ENCODE measurements at places on chromosomes 16 and 17. TPM values are rescaled to one million over a fixed set of nuclear protein-coding genes. Genes with fewer than 3 reads are reported as not detected.

Gene ABCC11
- under 0.01 TPM for total RNA-seq

Gene FAM171A2
- 3.2 TPM for total RNA-seq

Gene OR1A1
- not detected for total RNA-seq

Gene AURKB
- total RNA-seq: 45.9 TPM

- no peak overlapping the region for H3K27ac ChIP-seq
- no peaks in the 10 kb centered on the region for H3K27me3 ChIP-seq
- H3K36me3 ChIP-seq: no peaks in the 10 kb centered on the region
- no peak overlapping the region for H3K4me3 ChIP-seq
- H3K4me1 ChIP-seq: no peaks in the 10 kb centered on the region
- DNase-seq: no peak
Observed at GRCh38 chr16:20181416-20181815, 107.7 kb upstream of the GPR139 start.

- H3K27ac ChIP-seq: no peak overlapping the region
- no peak for DNase-seq
- H3K27me3 ChIP-seq: no peaks in the 10 kb centered on the region
- no peaks in the 10 kb centered on the region for H3K36me3 ChIP-seq
Observed at GRCh38 chr17:20122254-20122879, 113.2 kb downstream of the SPECC1 start.

DNA sequence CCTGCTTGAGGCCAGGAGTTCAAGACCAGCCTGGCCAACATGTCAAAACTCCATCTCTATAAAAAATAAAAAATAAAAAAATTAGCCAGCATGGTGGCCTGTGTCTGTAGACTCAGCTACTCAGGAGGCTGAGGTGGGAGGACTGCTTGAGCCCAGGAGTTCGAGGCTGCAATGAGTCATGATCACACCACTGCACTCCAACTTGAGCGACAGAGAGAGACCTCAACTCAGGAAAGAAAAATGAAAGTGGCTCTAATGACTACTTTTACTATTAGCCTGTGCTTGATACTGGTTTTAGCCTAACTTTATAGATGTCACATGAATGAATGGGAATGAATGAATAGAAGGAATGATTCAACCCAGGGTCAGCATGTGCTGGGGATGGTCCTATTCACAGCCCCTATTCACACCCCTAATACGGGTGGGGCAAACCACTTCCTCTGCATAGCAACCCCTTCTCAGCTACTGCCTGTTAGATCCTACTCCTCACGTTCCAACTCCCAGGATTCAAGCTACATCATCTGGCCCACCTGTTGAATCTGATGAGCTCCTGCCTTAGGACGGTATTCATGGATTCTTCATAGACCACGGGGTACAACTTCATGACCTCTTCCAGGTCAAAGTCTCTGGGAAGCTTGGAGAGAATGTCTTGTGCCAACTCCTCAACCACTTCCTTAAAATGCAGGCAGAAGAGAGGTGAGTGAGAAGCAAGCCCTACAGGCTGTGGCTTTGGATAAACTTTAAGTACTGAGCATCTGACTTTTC lies 40.5 kb downstream of the LYRM1 start:
- no peaks in the 10 kb centered on the region for H3K27me3 ChIP-seq
- H3K4me1 ChIP-seq: no peaks in the 10 kb centered on the region
- no peak overlapping the region for H3K27ac ChIP-seq
- H3K4me3 ChIP-seq: no peak overlapping the region

- H3K4me3 ChIP-seq: no peak overlapping the region
- no peaks in the 10 kb centered on the region for H3K36me3 ChIP-seq
- no peak for DNase-seq
- H3K27ac ChIP-seq: no peak overlapping the region
Observed at GRCh38 chr16:47387026-47387734, 73.7 kb downstream of the ITFG1 start.

- H3K4me1 ChIP-seq: peaks cover 11% of the 10 kb centered on the region
- H3K36me3 ChIP-seq: no peaks in the 10 kb centered on the region
- H3K27me3 ChIP-seq: no peaks in the 10 kb centered on the region
- peak; percentile 26 for DNase-seq
- H3K4me3 ChIP-seq: no peak overlapping the region
- no peak overlapping the region for H3K27ac ChIP-seq
Observed at GRCh38 chr16:27625050-27625697, 75.2 kb downstream of the KATNIP start.

DNA sequence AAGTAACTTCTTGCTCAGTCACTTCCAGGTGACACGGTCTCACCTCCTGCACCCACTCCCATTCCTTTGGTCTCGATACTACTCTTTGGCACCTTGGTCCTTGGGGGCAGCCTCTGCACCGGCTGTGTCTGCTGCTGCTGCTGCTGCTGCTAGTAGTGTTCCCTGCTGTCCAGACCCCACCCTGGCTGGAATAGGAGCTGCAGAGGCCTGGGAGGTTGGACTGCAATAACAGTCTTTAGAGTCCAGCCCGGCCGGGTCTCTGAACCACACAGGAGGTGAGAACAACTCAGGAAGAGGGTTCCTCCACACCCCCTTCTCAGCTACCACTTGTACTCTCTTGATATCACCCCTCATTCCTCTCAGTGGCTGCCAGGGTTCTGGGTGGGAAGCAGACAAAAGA lies 231.1 kb upstream of the NLRP1 start:
- DNase-seq: no peak
- H3K27me3 ChIP-seq: peaks cover 1% of the 10 kb centered on the region
- H3K4me3 ChIP-seq: no peak overlapping the region
- no peaks in the 10 kb centered on the region for H3K4me1 ChIP-seq
- no peak overlapping the region for H3K27ac ChIP-seq

- H3K27ac ChIP-seq: no peak overlapping the region
- H3K4me1 ChIP-seq: peaks cover 8% of the 10 kb centered on the region
- DNase-seq: peak; percentile 79
- peaks cover 2% of the 10 kb centered on the region for H3K27me3 ChIP-seq
- H3K4me3 ChIP-seq: no peak overlapping the region
Observed at GRCh38 chr16:58651965-58652348, 22.3 kb upstream of the CNOT1 start.

DNA sequence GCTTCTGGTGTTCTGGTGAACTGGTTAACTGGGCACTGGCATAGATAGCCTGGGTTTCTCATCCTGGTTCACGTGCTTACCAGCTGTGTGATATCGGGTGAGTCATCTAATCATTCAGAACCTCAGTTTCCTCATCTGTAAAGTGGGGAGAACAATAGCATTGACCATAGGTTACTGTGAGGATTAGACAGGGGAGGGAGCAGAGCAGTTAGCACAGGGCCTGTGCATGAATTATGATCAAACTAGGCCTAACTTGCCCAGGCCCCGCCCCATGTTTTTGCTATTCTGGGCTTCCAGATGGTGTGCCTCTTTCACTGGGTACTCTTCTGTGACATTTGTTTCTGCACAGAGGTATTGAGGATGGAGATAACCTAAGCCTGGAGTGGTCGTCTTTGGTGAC lies 4.6 kb upstream of the KLHL36 start:
- H3K4me3 ChIP-seq: no peak overlapping the region
- peaks cover 32% of the 10 kb centered on the region for H3K4me1 ChIP-seq
- no peak for DNase-seq
- H3K27ac ChIP-seq: peak overlapping the region; percentile 6
- no peaks in the 10 kb centered on the region for H3K27me3 ChIP-seq
- no peaks in the 10 kb centered on the region for H3K36me3 ChIP-seq

GRCh38 chr16:82135844-82136243 lies 34.2 kb downstream of the MPHOSPH6 start:
- no peaks in the 10 kb centered on the region for H3K27me3 ChIP-seq
- peaks cover 18% of the 10 kb centered on the region for H3K36me3 ChIP-seq
- no peak overlapping the region for H3K27ac ChIP-seq
- no peak for DNase-seq

GRCh38 chr17:69271023-69271422 lies 42.4 kb upstream of the ABCA10 start:
- H3K27ac ChIP-seq: no peak overlapping the region
- H3K4me3 ChIP-seq: no peak overlapping the region
- no peak for DNase-seq
- H3K36me3 ChIP-seq: no peaks in the 10 kb centered on the region
- H3K27me3 ChIP-seq: no peaks in the 10 kb centered on the region
- H3K4me1 ChIP-seq: no peaks in the 10 kb centered on the region

GRCh38 chr16:53055541-53056391 lies 975 bp downstream of the CHD9 start:
- peak; percentile 72 for DNase-seq
- H3K27ac ChIP-seq: peak overlapping the region; percentile 91
- H3K4me3 ChIP-seq: peak overlapping the region; percentile 62
- no peaks in the 10 kb centered on the region for H3K27me3 ChIP-seq
- peaks cover 20% of the 10 kb centered on the region for H3K4me1 ChIP-seq
- H3K36me3 ChIP-seq: no peaks in the 10 kb centered on the region

GRCh38 chr16:24635900-24636610 lies 93.4 kb upstream of the TNRC6A start:
- H3K4me3 ChIP-seq: no peak overlapping the region
- H3K4me1 ChIP-seq: peaks cover 3% of the 10 kb centered on the region
- H3K27ac ChIP-seq: peak overlapping the region; percentile 84

DNA sequence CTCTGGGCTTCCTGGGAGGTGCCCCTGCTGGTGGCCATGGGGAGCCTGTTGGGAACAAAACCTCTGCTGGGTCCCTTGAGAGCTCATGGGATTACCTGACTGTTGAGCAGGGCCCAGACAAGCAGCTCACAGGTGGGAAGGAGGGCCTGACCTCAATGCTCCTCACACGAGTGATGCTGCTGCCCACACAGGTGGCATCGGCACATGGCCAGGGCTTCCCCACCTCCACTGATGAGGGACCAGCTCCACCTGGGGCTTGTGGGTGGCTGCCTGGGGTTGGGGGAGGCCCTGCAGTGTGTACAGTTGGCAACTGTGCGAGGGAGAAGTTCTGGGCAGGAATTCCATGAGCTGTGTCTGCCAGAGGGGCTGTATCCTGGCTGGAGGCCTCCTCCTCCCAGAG lies 87.8 kb upstream of the NLRP1 start:
- H3K27me3 ChIP-seq: peaks cover 2% of the 10 kb centered on the region
- H3K4me3 ChIP-seq: no peak overlapping the region
- no peak overlapping the region for H3K27ac ChIP-seq
- no peaks in the 10 kb centered on the region for H3K4me1 ChIP-seq
- no peaks in the 10 kb centered on the region for H3K36me3 ChIP-seq

Data from IMR-90 (cell line).